ENCODE measurements at places on chromosomes 7 and 10.
A peak's percentile ranks its signal among the peaks of the same experiment; 100 is the strongest.

DNA sequence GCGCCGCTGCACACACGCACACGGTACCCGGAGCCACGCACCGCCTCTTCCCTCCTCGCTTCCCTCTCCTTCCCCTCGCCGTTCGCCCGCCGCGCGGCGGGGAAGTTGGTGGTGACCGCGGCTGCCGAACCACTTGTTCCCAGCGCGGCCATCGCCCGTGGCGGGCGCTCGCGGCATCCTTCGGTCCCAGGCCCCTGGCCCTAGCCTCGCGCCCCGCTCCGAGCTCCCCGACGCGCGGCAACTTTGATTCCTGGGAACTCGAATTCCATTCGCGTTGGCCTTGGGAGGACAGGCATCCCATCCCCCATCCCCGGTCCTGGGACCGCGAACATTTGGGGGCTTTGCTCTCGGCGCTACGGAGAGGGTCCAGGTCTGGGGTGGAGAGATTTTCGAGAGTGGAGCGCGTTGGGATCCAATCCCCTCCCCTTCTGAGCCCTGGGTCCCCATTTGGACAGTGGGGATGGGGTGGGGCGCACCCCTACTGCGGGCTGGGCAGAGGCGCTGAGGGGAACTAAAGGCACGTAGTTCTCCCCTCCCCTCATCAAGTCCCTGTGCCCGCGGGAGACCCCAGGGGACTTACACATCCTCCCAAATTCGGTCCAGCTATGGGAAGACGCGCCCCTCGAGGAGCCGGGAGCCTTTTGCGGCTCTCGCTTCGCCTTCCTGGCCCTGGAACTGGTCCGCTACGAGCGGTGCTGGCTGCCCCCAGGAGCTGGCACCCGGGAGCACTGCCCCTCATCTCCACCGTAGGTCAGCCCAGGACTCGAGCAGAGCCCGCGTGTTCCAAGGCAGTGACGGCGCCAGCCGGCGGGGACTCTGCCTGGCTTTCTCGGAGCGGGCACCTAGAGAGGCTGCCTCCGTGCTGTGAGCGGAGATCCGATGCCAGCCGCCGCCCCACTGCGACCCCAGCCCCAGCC, 834 bp downstream of the CDH23 start:
- DNase-seq, result no peak

DNA sequence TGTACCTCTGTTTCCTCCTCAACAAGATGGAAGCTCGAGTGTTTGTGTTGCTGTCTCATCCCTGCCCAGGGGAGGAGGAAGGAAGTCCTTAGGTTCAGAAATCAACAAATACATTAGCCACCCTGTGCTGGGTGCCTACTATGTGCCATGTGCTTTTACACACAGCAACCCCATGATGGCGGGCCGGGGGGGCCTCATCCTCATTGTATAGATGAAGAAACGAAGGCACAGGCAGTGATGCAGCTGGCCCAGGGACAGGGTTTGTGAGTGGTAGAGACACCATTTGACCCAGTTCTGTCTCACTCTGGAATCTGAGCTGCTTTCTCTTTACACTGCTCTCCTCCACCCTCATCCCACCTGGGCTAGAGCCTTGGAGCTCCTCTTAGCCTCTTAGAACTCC, 1.9 kb upstream of the CALHM2 start:
- DNase-seq, result no peak

DNA sequence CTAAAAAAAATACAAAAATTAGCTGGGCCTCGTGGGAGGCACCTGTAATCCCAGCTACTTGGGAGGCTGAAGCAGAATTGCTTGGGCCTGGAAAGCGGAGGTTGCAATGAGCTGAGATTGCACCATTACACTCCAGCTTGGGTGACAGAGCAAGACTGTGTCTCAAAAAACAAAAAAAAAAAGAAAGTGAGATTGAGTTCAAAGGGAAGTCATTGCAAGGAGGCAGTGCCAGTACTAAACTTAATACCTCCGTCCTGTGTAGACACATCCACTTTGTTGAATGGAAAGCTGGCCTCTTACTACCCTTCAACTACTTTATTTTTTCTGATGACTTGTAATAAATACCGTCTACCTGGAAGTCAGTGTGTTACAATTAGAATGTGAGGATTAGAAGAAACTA, 31.0 kb downstream of the AHCYL2 start:
- no peak for DNase-seq

DNA sequence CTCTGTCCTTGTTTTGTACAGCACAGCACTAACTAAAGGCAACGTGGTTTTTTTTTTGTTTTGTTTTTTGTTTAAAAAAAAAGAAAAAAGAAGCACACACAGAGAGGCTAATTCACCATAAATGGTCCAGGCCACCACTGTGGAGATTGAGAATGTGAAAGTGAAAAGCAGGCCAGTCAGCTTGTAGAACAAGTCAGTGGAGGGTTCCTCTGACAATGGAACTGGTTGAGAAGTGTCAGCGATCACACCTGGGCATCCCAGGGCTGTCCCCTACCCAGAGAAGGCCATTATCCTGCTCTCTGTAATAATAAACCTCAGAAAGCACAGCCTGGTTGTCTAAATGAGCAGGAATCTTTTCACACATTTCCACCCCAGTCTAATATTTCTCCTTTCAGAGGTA, 119.6 kb upstream of the ZNF438 start:
- no peak for DNase-seq

GRCh38 chr10:29332061-29332760, 43.3 kb downstream of the LYZL1 start:
- no peak for DNase-seq

GRCh38 chr7:77239471-77239870, 39.9 kb upstream of the FGL2 start:
- DNase-seq, result no peak

DNA sequence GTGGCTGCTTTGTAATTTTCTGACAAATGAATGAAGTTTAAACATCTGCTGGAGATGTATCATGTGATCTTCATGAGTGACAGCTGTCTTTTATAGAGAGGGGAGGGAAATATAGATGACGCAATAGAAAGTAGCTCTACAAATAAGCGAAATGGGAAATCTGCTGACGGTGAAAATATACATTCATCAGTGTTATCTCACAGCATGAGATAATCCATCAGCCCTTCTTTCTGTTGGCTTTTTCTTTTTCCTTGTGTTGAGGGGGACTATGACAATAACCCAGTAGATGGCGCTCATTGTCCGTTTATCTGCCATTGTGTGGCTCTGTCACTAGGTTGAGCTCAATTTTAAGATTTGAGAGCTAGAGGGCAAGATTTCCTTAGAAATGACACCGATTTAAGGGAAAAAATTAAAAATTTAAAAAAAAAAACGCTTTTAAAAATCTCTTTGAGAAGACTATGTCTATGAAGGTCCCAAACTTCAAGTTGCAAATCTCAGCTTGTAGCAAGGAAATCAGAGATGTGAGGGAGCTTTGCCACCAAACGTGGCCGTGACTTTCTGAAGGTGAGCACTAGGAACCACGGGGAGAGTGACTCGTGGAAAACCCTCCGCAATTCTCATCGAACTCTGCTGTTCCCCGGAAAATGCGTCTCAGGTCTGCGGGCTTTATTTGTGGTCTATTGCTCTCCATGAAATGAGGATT, 114.6 kb upstream of the SFMBT2 start:
- DNase-seq, result peak; percentile 15

DNA sequence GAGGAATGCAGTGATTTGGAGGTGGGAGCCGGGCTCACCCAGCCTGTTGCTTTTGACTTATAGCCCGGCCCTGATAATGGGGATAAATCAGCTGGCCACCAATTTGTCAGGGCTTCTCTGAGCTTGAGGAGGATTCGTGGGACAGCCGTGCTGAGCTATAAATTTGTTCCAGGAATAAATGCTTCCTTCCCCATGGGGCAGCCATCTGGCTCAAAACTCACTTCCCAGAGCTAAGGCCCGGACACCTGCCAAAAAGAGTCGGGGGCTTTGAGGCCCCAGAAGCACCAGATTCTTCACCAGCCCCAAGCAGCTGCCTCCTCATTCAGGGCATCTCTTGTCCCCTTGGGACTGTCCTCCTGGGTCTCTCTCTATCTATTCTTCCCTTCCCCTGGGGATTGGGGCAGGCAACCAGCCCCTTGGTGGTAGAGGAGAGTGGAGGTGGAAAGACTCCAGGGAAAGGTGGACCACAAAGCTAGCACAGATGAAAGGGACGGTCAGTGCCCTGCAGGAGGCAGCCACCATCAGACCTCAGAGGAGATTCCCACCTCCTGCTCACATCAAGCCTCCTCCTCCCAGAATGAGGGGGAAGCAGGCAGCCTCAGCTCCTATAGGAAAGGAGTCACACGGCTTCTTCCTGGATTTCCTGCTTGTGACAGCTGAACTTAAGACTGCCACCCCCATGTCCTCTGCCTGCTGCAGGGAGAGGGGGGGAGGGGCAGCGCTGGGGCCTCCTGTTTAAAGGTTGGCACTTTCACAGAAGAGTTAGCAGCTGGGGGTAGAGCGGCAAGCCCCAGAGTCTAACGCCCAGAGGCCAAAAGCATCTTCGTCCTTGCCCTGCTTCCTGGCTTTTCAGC, 44.2 kb upstream of the LRRC4 start:
- DNase-seq, result no peak

DNA sequence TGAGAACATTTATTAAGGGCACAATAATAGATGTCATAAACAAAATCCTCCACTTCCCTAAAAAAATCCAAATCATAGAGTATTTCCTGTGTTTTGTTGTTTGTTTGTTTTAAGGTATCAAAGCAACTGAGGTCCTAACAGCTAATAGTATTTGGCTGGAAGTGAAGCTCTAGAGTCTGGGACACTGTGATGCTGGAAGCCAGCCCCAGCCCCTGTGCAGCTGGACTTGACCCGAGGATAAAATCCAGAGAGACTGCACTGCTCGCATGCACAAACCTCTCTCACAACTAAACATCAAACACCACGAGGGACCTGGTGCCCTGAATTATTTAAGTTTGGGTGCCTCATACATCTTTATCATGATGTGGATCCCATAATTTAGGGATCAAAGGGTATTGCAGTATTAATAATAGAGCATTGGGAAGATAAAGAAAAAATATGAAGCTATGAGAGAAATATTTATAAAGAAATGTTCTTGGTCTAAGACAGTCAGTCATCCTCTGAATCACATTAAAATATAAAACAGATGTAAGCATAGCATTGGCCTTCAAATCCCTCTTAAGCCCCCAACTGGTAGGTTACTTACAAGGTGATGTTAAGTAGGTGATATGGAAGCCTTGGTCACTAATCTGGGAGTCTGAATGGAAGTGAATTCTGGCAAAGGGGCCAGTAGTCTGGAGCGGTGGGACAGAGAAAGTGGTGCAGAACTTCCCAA, 44.4 kb downstream of the CUBN start:
- DNase-seq, result no peak

DNA sequence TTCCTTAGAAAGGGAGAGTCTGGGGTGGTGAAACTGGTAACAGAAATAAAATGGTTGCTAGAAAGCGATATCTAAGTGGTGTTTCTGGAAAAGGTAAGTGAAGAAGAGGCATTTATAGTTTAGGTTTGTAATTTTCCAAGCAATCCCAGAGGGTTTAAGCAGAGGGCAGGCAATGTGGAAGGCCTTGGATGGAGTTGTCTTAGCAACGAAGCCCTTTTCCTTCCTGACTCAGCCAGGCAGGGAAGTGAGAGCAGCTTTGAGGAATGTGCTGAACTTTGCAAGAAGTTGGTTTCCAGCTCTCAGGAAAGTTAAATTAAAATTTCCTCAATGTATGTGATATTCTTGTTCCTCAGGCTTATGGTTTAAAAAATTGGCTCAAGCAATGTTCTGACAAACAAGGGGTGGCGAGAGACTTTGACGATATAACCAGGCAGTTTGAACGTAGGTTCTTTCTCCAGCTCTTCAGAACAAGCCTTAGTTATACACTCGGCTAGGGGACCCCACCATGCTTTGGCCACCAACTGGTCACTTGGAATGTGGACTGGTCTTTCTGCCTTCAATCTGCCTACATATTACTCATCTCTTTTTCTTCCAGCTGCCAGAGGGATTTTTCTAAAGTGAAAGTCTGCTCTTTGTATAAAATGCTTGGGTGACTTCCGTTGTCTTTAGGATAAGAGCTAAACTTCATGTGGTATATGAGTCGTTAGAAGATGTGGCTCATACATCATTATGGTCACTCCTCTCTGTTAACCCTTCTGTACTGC, 66.9 kb upstream of the SLC25A13 start:
- DNase-seq, result no peak

DNA sequence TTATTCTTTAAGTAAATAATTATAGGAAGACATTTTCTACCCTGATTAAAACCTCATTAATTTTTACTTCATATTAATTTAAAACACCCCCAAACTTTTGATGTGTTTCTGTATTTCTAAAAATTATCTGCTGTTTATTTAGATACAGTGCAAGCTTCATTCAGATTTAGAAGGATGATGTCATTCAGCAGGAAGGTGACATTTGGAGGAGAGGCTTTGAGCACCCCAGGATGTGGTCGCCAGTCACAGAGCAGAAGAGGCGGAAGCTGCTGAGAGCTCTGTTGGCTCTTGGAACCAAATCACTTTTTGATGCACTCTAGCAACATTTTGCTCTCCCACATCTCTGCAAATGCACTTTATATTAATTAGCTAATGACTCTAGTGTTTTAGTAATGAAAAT, 233.9 kb upstream of the CACNA2D1 start:
- DNase-seq, result peak; percentile 2

DNA sequence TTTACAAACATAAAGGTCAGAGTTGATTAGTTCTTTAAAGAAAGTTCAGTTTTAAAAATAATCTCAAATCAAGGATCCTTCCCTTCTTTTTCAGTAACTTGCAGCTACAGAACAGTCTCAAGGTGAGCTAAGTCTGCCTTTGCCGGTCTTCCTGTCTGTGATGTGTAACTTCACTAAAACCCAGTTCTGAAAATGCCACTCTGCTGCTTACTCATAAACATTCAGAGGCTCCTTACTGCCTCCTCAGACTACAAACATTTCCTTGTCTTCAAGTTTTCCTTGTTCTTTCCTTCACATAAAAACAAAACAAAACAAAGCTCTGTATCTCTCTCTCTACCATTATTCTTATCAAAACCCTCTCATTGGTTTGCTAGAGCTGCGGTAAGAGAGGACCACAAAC, 128.7 kb downstream of the ETV1 start:
- DNase-seq, result no peak

DNA sequence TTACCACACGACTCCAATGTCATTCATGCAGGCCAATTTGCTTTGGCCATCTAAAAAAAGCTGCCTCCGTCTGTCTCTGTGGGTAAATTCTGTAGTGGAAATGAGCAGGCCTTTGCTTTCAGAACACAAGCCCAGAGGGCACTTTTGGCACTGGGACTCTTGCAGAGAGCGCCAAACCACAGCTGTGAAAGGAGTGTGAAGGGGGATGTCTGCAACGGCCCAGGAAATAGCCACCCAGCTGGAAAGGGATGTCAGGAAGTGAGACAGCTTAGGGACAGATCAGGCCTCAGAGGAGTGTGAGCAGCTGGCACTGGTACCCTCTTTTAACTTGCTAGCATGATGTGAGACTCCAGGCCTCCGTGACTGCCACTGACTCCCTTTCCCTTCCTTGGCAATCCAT, 152.4 kb downstream of the DKK1 start:
- no peak for DNase-seq

DNA sequence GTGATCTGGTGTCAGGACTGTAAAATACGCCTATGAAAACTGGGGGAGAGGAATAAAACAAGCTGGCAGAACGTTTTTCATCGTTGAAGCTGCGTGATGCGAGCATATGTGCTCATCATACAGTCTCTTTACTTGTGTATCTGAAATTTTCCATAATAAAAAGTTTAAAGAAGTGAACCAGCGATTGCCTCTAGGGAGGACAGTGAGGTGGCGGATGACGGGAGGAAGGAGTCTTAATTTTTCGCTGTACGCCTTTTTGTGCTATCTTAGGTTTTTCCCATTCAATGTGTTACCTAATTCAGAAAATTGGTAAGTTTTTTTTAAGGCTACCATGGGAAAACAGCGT, 891 bp upstream of the WAPL start:
- no peak for DNase-seq

Data from stimulated activated CD8-positive, alpha-beta memory T cell treated with anti-CD3 and anti-CD28 coated beads, Interleukin-4, amount 100 ng/mL, for 1 hour (primary cell).